ENCODE measurements at places on chromosomes 5 and 9. TPM values are rescaled to one million over a fixed set of nuclear protein-coding genes. Genes with fewer than 3 reads are reported as not detected.

GRCh38 chr5:68071282-68071632, 144.3 kb upstream of the PIK3R1 start:
- no peak for DNase-seq

DNA sequence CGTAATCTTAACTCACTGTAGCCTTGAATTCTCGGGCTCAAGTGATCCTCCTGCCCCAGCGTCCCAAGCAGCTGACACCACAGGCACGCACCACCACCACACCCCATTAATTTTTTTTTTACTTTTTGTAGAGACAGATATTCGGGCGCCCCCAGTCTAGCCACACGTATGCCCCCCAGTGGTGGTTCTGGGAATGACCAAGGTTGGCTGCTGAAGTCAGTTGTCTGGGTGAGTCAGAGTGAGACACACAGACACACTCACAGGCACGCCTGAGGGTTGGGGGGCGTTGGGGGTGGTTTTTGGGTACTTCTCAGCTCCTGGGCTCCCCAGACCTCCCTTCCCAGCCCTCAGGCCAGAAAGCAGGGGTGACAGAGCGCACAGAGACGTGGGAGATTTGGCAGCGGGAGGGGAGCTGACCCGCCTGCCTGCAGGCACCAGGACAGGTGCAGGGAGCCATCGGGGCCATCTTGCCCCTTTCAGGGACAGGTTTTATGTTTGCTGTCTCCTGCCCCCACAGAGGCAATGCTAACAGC, 4.2 kb upstream of the ENTPD8 start:
- peak; percentile 78 for DNase-seq

DNA sequence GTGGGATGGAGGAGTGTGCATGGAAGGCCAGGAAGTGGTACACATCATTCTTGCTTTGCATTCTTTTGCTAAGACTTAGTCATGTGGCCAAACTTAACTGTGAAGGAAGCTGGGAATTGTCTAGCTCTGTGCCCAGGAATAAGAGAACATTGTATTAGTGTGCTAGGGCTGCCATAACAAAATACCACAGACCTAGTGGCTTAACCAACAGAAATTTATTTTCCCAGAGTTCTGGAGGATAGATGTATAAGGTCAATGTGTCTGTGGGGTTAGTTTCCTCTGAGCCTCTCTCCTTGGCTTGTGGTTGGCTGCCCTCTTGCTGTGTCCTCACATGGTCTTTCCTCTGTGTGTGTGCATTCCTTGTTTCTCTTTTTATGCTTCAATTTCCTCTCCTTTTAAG, 32.4 kb downstream of the NNT start:
- DNase-seq: no peak

- DNase-seq: peak; percentile 72
Observed at GRCh38 chr5:68245319-68245718, 29.8 kb downstream of the PIK3R1 start.

- DNase-seq: no peak
Observed at GRCh38 chr9:27870404-27870803, 297.1 kb upstream of the C9orf72 start.

DNA sequence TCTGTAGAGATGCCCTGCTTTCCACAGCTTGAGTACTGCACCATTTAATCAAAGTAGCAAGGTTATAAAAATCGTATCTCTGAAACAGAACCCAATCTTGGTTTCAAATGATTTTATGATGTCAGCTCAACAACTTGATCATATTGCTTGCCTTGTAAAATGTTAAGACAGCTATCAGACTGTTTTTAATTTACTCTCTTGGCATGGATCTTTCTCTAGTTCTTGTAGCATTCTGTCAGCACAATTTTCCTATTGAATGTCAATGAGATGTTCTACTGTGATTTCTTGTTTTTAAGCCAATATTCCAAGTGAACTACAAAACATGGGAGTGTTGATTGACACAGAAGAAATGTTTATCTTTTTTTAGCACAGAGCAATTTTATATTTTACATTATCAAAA, 313.4 kb downstream of the CDH12 start:
- DNase-seq: no peak

- peak; percentile 50 for DNase-seq
Observed at GRCh38 chr9:131578731-131579504, 33.6 kb downstream of the PRRT1B start.

DNA sequence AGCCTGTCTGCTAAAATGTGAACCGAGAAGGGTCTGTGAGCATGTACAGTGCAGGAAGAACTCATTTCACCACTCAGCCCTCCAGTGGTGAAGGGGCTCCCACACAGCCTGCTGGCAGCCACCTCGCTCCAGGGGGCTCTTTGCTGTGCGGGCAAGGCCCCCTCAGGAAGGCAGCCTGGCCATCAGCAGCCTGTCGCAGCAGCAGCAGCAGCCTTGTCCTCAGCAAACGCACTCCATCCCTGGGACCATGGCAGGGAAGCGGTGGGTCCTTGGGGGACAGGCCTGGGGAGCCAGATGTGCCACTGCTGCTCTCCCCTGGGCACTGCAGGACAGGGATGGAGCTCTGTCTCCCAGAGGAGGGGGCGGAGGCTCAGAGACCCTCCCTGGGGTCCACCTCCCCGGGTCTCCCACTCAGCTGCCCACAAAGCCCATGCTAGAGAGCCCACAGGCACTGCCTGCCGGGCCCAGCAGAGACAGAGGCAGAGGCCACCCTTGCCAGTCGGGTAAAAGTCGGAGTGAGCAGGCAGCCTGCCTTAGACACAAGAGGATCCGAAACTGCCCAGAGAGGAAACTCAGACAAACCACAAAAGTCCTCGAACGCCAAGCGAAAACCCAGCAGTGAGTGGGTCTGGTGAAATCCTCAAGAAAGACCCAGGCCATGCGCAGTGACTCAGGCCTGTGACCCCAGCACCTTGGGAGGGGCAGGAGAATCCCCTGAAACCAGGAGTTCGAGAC, 8.0 kb downstream of the BRD3 start:
- DNase-seq: no peak

GRCh38 chr5:1998716-1999317, 116.1 kb upstream of the IRX4 start:
- no peak for DNase-seq

GRCh38 chr5:133824661-133825254, 143.7 kb downstream of the C5orf15 start:
- no peak for DNase-seq

The COL23A1 gene
- not detected for total RNA-seq

The IL4 gene
- total RNA-seq: not detected

The NRARP gene
- 50.0 TPM for total RNA-seq

The RETREG1 gene
- not detected for total RNA-seq

The OR1J2 gene
- not detected for total RNA-seq
